Ammon's horn (tissue), 1 donor: ENCODE measurements at places on chromosomes 4 and X.

GRCh38 chrX:101602077-101602476 lies 15.7 kb downstream of the ARMCX6 start:
- DNase-seq, result no peak

GRCh38 chr4:153576443-153576774 lies 107.7 kb upstream of the TLR2 start:
- no peak for DNase-seq

DNA sequence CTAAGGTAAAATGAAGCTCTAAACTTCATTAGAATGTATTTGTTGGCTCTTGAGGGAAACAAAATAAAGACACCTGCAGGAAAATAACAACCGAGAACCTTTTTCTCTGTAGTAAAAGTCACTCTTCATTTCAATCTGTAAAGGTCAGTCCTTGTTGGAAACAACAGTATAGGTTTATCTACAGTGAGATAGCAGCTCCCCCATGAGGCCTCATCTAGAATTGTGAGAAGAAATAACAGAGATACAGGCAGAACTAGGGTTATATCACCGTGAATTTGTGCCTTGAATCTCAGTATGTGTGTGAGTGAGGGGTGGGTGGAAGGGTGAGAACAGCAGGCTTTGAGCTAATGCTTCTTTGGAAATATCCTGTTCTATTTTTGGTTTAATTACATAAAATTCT lies 107.8 kb upstream of the FMR1 start:
- peak; percentile 60 for DNase-seq

- no peak for DNase-seq
Observed at GRCh38 chr4:33543941-33544450, 2700.3 kb downstream of the ARAP2 start.

- DNase-seq, result peak; percentile 5
Observed at GRCh38 chrX:79366873-79367749, at the start of gene ITM2A. ITM2A (minus strand) TSS chrX:79367334; CDS start chrX:79367215, 119 bp downstream.

DNA sequence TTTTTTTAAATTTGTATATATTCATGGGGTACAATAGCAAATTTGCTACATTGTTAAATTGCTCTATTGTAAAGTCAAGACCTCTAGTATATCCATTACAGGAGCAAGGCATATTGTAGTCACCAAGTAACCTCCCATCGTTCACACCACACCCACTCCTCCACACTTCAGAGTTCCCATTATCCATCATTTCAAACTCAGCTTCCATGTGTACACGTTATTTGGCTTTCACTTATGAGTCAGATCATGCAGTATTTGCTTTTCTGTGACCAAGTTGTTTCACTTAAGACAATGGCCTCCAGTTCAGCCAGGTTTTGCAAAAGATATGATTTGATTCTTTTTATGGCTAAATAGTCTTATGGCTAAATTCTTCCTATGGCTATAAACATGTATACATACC lies 2614.2 kb downstream of the PCDH7 start:
- DNase-seq, result no peak

DNA sequence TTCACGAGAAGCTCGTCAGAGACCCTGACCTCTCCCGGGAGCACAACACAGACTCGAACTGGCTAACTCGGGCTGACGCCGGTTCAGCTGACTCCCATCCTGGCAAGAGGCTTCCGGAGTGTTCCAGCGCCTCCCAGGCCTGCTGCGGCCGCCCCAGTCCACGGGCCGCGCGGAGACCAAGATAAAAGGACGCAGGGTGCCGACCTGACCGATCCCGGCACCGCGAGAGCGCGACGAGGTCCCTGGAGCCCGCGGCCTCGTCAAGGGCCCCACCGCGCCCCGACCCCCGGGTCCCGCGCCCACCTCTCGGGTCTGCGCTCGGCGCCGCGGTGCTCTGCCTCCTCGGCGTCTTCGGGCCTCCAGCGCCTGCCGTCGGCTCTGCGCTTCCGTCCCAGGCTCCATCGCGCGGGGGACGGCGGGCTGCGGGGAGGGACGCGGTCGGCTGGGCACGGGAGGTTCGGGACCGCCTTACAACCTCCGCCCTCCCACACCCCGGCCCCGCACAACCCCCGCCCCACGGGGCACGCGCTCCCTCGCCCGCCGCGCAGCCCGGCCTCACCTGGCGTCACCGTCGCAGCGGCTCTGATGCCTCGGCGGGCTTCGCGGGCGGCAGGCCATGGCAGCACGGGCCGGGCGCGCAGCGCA lies 426 bp downstream of the SLBP start:
- DNase-seq, result peak; percentile 44

GRCh38 chr4:181319629-181320028 lies 923.6 kb upstream of the TENM3 start:
- no peak for DNase-seq

GRCh38 chr4:61041527-61041926 lies 158.6 kb upstream of the ADGRL3 start:
- no peak for DNase-seq

- DNase-seq, result no peak
Observed at GRCh38 chr4:143883529-143883928, 21.8 kb downstream of the GYPE start.

DNA sequence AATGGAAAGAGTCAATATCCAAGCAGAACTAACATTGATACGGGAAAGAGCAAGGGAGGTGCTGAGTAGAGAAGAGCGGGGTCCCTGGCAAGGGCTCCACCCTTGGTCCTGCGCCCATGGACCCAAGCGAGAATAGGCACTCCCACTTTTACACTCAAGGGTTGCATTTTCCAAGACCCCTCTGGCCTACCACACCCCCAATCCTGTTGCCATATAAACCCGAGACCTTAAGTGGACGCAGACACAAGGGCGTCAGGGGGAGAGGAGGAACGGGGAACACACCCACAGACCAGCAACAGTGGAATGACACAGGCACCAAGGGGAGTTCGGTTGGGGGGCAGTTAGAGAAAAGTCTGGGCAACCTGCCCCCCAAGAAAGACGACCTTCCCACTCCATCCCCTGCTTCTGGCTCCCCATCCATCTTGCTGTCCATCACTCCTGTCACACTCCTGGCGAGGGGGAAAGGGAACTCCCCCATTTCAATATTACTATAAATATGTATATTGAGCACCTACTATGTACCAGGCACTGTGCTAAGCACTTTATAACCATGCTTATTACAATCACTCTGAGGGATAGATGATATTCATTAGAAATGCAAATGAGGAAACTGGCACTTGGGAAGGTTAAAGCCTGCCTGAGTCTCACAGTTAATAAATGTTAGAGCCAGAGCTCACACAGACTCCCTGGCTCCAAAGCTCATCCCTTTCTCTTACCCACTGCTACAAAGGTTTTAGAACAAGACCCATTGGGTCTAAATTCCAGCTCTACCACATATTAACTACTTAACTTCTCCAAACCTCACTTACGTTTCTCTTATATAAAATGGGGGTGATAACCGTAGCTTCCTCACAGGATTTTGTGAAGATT lies 51.7 kb downstream of the SCD5 start:
- DNase-seq, result no peak

DNA sequence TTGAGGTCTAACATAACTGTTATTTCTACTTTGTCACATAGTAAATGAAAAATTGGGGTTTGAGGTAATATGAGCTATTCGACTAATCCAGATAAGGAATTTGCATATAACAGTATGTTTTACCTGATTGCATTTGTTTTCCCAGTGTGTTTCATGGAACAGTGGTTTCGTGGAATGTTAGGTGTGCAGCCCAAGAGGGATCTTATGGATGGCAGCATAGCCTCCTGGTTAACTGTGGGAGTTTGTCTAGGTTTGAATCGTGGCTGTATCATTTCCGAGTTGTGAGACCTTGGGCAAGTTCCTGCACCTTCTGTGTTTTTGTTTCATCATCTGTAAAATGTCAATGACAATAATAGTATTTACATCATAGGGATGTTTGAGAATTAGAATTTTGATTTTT lies 7.9 kb downstream of the BMPR1B start:
- DNase-seq, result no peak

GRCh38 chrX:7889680-7890079 lies 37.5 kb downstream of the PNPLA4 start:
- no peak for DNase-seq

DNA sequence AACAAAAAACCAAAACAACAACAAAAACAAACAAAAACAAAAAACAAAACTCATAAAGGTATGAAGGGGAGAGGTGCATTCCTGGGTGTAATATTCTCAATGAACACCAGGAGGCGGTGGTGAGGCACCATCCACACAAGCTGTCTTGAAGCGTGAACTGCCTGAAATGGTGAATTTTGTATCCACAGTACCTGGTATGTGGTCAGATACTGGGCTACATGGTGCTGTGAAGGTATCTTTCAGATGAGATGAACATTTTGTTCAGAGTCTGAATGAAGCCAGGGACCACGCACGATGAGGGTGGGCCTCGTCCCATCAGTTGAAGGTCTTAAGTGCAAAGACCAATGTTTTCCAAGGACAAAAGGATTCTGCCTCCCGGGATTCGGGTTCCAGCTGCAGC lies 58.5 kb downstream of the ASMT start:
- no peak for DNase-seq

GRCh38 chr4:71907071-71907470 lies 123.2 kb upstream of the GC start:
- no peak for DNase-seq

DNA sequence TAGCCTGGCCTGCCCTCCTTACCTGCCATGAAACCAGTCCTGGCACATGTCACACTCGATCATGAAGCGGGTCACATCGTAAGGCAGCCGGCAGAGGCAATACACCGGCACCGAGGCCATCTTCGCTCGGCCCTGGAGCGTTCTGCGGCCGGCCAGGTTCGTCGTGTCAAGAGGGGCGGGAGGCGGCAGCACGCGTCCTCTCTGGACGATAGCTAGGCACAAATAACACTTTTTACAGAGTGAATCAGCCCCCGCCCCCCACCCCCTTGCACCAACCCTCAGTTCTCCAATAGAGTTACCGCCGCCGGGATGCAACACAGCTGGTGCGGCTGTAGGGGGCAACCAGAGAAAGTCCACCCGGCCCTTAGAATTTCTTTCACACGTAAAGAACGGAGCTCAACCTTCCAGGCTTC lies 1.7 kb downstream of the PHF8 start:
- peak; percentile 17 for DNase-seq

GRCh38 chrX:108268434-108269080 lies 169.7 kb downstream of the COL4A6 start:
- peak; percentile 1 for DNase-seq

GRCh38 chr4:170827562-170828274 lies 738.0 kb upstream of the AADAT start:
- DNase-seq, result no peak

- no peak for DNase-seq
Observed at GRCh38 chrX:122868631-122869030, 315.4 kb upstream of the GRIA3 start.

- DNase-seq, result no peak
Observed at GRCh38 chrX:133609166-133609565, 193.9 kb upstream of the GPC4 start.
